ENCODE measurements at places on chromosomes 7 and 10.
A peak's percentile ranks its signal among the peaks of the same experiment; 100 is the strongest.

DNA sequence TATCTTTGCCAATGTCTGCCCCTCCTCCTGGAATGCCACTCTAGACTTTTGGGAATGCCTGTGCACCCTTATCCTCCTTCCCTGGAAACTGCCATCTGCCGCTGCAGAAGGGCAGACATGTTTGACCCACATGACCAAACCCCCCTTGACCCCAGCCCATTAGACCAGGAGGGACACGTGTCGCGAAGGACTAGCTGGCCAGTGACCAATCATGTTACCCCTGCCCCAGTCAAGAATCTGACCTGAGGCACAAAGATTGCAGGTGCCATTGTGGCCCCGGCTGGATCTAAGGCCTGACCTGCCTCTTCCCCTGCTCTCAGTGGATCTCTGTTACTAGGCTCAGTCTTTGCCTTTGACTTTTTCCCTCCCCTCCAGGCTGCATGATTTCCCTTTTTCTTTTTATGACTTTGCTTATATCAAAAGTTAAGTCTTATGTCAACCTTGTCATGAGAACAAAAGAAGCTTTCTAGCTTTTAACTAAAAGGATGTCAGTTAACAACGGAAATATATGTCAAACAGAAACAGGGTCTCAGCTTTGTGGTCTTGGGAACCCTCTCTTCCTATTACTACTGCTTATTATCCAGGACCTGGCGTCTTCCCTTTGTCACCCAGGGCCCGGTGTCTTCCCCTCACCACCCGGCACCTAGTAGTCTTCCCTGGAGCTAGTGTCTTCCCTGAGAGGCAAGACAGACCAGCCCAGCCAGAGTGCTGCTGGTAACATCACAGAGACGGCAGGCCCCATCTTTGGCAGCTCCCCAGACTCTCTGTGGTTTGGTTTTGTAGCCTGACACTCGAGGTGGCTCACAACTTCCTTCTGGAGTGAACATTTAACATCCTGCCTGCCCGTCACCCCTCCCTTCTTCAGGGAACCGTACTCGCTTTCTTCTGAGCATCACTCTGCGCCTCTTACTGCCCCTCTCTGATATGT lies 24.4 kb upstream of the PPIF start:
- DNase-seq: peak; percentile 94

- peak; percentile 75 for DNase-seq
Observed at GRCh38 chr10:32237644-32238345, 109.2 kb downstream of the EPC1 start.

DNA sequence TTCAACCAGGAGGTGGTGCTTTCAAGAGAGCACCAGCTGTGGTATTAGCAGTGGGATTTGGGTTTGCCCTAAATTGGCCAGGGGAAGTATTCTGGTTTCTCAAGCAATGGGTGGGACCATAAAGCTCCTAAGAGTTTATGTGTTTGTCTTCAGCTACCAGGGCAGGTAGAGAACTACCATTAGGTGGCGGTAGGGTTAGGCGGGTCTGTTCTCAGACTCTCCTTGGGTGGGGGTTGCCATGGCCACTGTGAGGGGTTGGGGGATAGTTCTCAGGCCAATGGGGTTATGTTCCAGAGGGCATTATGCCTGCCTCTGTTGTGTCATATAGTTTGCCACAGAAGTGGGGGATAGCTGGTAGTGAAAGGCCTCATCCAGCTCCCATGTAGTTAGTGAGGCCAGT lies 47.7 kb upstream of the BICC1 start:
- DNase-seq: no peak

GRCh38 chr7:44195889-44196288 lies 4.9 kb upstream of the YKT6 start:
- no peak for DNase-seq

DNA sequence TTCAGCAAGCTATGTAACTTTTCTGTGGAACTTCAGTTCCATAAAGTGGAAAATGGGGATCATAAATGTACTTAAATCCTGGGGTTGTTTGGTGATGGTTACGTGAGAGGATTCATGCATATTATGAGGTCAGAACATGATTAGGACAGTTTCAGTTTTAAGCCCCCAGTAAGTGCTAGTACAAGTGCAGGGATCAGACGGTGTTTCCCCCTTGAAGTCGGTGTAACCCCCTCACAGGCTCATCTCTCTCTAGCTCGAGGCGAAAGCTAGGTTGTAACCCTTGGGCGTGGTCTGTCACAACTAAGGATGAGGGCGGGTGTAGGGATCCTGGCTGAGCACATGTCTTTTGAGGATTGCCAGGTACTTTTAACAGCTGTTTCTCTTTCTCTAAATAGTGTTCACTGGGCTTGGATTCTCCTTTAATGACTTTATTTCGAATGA lies 84.7 kb downstream of the SPAG6 start:
- no peak for DNase-seq

Measured in fibroblast of upper back skin (primary cell).